GM03348 (cell line): ENCODE measurements at places on chromosomes 4 and X.
A peak's percentile ranks its signal among the peaks of the same experiment; 100 is the strongest.

GRCh38 chr4:98828801-98829200, 100.1 kb downstream of the EIF4E start:
- no peak for DNase-seq

DNA sequence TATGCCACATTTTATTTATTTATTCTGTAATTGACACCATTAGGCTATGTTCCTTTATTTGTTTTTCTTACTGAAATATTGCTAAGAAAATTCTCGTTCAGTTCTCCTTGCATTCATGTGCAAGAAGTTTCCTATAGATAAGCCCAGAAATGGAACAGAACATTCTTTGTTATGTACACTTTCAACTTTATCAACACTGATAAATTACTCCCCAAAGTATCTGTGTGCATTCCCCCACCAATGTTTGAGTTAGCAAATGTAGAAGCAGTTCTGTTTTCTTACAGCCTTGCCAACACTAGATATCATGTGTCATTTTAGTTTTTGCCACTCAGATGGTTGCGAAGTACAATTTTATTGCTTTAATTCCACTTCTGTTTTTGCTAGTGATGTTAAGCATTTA, 166.4 kb upstream of the NPY2R start:
- DNase-seq: no peak

DNA sequence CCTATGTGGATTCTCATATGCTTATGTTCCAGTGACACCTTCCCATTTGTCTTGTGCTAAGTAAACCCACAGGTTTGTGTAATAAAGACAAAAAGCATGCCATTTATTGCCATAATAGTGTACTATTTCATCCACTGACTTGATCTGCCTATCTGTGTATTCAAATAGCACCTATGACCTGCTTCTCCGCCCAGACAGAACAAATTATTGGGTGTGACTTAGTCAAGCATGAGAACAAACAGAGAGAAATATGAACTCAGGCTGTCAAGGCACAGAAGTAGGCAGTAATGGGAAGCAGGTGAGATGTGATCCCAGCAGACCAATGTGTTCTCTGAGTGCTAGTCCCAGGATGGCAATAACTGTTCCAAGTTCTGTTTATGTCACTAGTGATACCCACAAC, 25.4 kb downstream of the ELOVL6 start:
- no peak for DNase-seq

GRCh38 chr4:145845118-145845517, 93.5 kb downstream of the ZNF827 start:
- no peak for DNase-seq

- DNase-seq: no peak
These were observed 371.8 kb upstream of the GALNTL6 start for GRCh38 chr4:171441300-171441941.

GRCh38 chrX:133698298-133698697, 283.0 kb upstream of the GPC4 start:
- peak; percentile 7 for DNase-seq

- no peak for DNase-seq
These were observed 259.2 kb upstream of the GALNTL6 start for GRCh38 chr4:171553961-171554360.
